ENCODE measurements at places on chromosomes 6 and 20.

DNA sequence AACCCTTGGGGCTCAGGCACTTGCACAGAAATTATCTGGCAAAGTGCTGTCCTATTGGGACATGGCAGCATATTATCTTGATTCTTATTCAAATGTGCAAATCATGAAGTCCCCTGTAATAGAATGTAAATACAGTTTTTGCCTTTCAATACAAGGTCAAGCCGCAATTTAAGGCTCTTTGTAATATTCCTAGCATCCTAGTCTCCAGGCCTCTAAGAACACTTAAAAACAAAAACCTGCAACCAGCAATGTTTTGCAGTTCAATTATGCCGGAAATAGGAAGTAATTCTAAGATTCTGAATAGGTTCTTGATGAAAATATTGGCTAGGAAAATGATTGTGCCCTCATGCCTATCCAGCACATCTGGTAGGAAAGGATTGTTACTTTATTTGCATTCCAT, 197.2 kb upstream of the IRAK1BP1 start:
- no peak for DNase-seq

DNA sequence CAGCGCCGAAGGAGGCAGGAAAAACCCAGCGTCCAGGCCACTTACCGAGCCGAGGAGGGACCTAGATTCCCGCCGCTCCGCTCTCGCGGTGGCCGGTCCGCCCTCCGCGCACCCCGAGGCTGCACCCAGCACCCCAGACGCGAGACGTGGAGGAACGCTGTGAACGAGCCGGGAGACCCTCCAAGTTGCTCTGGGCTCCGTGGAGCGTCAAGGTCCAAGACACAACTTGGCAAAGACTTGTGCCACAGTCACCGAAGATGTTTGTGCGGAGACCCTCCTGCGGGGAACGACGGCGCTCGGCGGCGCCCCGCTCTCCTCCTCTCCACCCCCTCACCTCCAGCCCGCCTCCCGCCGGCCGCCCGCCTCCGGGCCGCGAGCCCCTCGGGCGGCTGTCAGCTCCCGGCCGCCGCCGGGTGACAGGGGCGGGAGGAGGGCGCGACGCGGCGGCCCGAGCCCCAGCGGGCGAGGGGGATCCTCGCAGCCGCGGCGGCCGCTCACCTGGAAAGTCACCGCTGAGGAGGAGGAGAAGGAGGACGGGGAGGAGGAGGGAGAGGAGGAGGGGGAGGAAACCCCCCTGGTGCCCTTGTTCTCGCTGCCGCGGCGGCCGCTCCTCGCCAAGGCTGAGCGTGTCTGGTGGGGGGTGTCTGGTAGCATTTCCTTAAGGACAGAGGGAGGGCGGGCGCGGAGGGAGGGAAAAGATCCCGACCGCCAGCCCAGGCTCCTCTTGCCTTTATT, 637 bp upstream of the HIVEP2 start:
- DNase-seq = peak; percentile 53

DNA sequence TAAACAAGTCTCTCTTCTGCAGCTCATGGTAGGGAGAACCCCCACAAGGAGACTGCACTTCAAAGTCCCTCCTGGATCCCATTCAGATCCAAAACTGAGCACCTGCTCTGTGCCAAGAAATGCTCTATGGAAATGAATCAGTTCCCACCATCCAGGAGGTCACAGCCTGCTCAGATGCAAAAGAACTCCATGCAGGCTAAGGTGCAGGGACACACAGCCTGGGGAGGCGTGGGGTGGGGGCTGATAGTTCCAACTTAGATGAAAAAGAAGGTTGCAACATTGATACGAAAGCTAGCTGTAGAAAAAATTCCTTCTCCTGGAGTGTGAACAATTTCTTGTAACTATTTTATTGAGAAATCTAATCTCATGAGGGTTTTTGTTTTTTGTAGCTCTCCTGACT, 111.0 kb upstream of the TMEM170B start:
- no peak for DNase-seq

- DNase-seq = no peak
Observed at GRCh38 chr6:166075925-166076324, 91.7 kb downstream of the TBXT start.

- no peak for DNase-seq
Observed at GRCh38 chr6:15183979-15184378, 61.9 kb upstream of the JARID2 start.

DNA sequence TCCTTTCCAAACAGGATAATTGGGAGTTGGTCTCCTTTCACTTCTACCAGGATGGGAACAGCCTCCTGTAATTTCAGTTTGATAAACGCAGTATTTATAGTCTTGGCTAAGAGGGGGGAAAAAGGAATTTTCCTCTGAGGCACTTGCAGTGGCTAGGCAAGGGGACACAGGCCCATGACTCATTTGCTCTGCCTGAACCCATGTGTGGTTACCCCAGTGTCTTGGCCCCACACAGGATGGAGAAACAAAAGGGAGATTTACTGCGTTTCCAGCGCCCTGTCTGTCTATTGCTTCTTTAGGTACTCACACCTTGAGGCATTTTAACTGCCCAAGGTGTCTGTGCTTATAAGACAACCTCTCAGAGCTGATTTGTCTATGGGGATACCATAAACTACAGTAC, 74.8 kb upstream of the NEDD9 start:
- no peak for DNase-seq

GRCh38 chr6:119348096-119348747, 1.3 kb downstream of the MAN1A1 start:
- peak; percentile 14 for DNase-seq

DNA sequence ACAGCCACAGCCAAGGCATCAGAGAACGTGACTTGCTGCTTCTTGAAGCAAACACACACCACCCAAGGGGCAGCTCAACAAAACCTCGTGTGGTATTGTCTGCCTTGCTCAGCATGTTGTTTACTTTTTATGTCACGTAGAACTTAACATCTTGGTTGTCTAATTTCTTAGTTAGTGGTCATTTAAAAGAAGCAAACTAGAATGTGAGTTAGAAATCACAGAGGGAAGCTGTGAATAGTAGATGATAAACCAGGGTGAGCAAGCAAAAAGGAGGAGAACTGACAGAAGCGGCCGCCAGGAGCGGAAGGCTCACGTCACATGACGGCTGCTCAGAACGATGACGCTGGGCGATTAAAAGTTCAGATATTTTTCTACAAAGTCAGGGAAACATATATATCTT, 51.5 kb upstream of the KIF25 start:
- no peak for DNase-seq

DNA sequence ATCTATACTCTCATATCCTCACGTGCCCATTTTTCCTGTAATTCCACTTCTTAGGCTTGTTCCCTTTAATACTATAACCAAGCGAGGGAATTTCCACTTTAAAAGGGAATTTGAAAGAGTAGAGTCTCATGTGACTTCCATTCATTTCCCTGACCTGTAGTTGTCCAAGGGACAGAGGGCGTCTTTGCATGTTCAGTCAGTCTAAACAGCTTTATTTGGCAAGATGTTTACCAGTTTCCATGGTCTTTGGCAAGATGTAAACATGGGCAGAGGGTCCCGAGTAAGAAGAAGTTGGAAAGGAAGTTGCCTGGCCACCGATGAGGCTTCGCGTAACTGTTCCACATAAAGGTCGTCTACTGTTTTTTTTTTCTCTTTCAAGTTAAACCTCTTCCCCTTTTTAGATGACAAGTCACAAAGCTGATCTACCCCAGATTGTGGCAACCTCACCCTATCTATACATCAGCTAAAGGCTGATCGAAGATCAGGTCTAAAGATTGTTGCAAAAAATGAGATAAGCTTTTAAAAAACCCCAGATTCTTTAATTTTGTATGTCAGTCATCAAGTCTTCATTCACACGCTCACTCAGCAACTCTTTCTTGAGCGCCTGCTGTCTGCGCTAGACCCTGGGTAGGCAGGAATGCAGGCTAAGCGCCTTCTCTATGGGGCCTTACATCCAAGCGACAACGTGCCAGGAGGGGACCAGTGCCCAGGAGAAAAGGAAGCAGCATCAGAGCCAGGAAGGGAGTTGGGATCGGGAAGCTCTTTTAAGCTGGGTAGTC, 31.7 kb upstream of the CCR6 start:
- peak; percentile 46 for DNase-seq

DNA sequence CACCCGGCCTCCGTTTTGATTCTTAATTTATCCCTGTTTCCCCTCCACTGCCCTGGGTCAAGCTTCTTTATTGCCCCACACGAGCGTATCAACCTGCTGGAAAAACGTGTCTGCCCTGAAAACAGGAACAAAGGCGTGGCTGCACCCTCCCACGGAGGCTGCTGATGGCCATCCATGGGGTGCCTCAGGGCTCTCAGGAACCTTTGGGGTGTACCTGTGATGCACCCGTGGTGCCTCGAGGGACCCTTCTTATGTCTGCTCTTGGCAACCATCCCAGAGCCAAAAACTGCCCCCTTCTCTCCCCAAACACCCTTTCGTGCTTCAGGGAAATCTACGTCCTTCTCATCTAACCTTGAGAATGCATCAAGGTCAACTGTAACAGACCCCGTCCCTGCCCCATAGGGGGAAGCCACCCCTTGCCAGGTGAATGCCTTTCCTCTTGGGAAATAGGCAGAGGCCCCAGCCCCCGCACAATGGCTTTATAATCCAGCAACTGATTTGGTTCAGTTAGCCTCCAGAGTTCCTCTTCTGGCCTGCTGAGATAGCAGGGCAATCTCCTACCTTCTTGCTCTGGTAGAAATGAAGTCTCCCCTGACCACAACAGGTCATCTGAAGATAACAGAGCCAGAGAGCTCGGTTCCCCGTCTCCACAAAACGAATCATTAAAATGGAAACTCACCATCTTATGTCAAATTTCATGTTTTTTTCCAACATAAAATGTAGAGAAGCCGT, 29.4 kb downstream of the PSMG4 start:
- no peak for DNase-seq

DNA sequence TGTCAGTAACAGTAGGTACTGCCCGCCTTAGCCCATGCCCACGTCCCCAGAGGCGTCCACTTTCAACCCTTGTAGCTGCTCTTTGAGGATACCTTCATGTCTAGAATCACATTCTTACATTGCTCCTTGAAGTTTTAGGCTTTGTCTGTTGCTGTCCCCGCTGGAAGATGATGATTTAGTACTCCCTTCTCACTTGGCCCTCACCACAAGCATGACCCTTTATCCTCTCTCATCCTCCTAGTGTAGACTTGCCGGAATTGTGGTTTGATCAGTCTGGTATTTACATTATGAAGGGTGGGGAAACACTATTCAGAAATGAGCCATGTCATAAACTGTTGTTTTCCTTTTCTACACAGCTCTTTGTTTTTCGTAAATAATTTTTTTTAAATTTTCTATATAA, 87.4 kb downstream of the ARID1B start:
- no peak for DNase-seq

DNA sequence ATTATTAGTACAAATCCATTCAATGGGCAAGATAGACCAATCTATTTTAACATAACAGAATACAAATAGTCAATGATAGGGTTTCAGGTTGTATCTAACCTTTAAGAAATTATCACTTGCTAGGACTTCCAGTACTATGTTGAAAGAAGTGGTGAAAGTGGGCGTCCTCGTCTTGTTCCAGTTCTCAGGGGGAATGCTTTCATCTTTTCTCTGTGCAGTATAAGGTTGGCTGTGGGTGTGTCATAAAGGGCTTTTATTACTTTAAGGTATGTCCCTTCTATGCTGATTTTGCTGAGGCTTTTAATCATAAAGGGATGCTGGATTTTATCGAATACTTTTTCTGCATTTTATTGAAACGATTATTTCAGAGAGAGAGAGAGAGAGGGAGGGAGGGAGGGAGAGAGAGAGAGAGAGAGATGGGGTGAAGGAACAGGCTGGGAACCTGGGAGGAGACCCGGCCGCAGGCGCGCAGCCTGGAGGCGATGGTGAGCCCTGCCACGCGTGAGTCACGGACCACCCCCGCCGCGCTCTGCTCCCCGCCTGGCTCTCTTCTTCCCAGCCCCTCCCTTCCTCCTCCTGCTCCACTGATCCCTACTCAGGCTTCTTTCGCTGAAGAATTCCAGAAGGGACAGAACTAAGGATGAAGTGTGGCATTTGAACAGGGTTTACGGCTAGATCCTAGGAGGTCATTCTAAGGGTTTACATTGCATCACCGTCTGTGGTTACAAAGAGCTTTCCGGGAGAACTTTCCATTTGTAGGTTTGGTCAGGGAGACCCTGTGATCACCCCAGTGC, 45.5 kb upstream of the HLA-E start:
- DNase-seq = no peak

DNA sequence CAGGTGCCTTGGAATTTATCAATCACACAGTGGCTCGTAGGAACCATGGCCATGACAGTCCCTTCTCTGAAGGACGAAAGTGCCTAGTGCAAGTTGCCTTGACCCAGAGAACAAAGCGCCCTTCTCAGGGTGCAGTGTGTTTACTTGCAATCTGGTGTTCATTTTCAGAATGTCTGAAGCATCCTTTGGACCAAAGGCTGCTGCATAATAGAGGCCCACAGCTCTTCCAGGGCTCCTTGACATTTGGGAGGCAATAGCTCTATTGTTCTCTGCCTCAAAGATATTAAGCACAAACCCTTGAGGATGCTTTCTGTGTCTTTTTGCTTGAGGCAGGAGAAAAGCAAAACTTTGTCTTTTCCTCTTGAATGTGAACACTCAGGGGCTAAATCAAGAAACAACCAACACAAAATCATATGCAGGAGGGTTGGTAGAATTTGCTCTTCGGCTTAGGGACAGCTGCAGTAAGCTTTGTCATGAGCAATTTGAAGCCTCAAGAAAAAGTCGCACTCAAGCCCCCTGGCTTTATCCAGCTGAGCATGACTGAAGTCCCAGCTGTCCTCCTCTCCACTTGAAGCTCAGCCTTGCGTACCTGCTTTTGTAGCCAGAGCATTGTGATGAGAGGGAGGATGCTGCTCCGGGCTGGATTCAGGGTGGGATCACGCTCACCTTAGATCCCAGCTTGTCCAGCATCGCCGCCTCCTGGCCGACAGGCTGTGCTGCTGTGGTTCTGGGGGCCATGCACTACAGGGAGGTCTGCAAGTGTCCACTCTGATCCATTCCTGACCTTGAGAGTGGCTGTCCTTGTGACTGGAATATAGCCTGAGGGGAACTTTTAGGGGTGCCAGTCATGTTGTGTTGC, 495.4 kb downstream of the CDH26 start:
- no peak for DNase-seq

- DNase-seq = no peak
Observed at GRCh38 chr6:33061987-33062386, 11.5 kb downstream of the HLA-DPA1 start.
